Endothelial cell of umbilical vein (primary cell): ENCODE measurements at places on chromosomes 6 and 20.
A peak's percentile ranks its signal among the peaks of the same experiment; 100 is the strongest.

DNA sequence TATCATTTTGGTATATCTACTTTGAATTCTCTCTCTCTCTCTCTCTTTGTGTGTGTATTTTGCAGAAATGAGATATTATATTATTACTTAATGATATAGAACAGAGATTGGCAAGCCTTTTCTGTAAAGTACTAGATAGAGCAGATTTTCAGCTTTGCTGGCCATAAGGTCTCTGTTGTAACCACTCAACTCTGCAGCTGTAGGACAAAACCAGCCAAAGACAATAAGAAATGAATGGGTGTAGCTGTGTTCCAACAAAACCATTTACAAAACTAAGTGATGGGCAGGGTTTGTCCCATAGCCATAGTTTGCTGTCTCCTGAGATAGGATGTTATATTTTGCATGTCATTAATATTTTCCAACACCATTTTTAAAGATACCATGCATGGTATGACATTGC, 91.2 kb upstream of the TSHZ2 start:
- DNase-seq: no peak

- DNase-seq: no peak
Observed at GRCh38 chr6:147585256-147585655, 76.8 kb downstream of the SAMD5 start.

- DNase-seq: peak; percentile 28
Observed at GRCh38 chr6:85669735-85670194, 27.1 kb upstream of the SYNCRIP start.

- DNase-seq: no peak
Observed at GRCh38 chr6:2556761-2557160, 194.0 kb downstream of the MYLK4 start.
